CD4-positive, alpha-beta T cell (primary cell): ENCODE measurements at places on chromosomes 4 and X.

GRCh38 chrX:16981209-16981608 lies 34.8 kb downstream of the REPS2 start:
- DNase-seq = no peak

- DNase-seq = no peak
Observed at GRCh38 chr4:4761128-4761982, 98.1 kb upstream of the MSX1 start.

GRCh38 chr4:162494935-162495334 lies 331.1 kb upstream of the FSTL5 start:
- DNase-seq = no peak

- no peak for DNase-seq
Observed at GRCh38 chrX:20571611-20572010, 304.9 kb upstream of the RPS6KA3 start.

DNA sequence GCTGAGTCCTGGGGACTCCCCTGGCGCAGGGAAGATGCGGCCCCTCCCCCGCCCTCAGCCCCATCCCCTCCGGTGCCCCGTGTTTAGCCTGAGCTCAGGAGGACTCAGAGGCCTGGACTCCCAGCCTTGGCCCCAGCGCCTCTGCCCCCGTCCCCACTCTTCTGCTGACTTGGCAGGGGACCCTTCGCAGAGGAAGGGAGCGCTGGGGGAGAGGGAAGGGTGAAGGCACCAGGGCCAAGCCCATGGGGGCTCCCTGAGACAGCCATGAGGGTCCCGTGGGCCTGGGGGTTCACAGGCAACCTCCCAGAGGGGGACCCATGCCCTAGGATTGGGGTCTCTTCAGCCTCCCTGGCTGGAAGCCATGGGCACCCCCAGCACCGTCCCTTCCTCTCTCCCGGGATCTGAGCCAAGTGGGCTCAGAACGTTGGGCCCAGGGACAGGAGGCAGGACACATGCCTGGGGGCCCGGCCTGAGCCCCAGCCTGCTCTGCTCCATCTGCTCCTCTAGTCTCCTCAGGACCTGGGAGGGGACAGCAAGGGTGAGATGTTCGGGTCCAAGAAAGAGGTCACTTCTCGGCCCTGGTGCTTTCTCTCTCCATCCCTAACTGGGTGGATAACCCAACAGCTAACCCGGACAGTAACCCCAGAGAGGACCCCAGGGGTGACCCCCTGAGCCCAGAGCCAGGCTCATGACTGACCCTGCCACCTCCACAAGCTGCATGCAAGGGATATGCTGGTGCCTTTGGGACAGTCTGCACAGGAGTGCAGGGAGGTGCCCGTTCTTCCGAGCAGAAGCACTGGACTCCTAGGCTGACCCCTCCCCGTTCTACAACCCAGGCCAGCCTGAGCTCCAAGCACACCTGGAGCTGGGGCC lies 1.5 kb upstream of the CPLX1 start:
- no peak for DNase-seq

DNA sequence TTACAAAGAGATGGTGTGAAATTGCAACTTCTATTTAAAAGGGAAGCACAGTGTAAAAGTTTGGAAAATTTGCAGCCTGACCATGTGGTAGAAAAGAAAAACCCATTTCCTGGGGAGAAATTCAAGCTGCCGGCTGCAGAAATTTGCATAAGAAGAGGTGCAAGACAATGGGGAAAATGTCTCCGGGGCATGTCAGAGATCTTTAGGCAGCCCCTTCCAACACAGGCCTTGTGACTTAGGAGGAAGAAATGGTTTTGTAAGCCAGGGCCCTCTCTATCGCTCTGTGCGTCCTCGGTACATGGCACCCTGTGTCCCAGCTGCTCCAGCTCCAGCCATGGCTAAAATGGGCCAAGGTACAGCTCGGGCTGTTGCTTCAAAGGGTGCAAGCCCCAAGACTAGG lies 40.4 kb downstream of the CCDC158 start:
- DNase-seq = no peak

DNA sequence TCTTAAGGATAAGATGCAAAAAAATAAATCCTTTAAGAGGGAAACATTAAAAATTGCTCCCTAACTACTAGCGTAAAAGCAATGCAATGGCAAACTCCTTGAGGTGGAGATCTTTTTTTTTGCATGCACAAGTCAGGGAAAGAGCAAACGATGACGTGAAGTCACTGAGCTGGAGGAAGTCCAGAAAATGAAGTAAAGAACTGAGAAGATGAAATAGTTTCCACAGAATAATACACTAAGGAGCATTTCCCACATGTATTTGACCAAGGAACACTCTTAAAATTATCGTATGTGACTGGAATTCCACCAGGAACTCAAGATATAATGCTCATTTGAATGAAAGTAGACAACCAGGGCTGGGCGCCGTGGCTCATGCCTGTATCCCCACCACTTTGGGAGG lies 21.0 kb upstream of the DOCK11 start:
- DNase-seq = no peak

DNA sequence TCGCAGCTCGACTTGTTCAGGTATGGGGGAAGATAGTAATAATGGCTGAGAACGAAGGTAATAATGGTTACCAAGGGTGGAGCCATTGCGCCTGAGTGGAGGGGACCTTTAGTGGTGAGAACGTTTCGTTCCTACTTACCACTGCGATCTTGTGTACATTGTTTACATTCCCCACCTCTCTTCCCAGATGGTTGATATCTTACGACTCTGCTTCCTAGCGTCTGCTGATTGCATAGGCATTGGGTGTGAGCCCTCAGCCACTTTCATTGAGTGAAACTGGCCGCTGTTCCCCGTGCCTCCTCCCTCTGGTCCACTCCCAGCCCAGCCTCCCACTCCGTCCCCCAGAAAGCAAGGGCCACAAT lies 850 bp downstream of the IGBP1 start:
- DNase-seq = no peak

DNA sequence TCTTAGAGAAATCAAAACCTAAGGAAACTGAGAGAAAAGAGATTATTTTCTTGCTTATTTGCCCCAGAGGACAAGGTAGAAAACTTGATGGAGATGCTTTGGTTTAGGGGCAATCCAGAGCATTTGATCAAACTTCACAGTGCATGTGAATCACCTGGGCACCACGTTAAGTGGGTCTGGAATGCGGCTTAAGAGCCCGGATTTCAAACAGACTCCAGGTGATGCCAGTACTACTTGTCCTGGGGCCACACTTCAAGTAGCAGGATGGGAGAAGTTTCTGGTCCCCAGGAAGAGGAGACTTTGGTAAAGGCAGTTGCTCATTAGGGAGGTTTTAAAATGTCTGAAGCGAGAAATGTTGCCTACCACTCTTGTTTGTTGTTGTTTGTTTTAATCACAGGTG lies 51.8 kb downstream of the PHOX2B start:
- no peak for DNase-seq

DNA sequence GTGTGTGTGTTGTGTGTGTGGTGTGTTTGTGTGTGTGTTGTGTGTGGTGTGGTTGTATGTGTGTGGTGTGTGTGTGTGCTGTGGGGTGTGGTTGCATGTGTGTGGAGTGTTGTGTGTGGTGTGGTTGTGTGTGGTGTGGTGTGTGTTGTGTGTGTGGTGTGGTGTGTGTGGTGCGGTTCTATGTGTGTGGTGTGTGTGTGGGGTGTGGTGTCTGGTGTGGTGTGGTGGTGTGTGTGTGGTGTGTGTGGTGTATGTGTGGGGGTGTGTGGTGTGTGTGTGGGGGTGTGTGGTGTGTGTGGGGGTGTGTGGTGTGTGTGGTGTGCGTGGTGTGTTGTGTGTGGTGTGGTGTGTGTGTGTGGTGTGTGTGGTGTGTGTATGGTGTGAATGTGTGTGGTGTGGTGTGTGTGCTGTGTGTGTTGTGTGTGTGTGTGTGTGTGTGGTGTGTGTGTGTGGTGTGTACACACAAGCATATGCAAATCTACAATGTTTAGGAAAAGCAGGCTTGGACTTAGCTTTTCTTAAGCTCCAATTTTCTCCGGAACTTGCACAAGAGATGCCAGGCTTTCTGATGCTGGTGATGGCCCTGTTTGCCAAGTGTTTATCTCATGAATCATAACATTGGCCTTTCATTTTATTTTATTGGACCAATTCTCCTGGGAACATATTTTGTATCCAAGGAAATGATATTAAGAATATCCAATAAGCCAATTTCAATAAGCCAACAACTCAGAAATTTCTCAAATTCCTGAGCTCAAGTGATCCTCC lies 148.7 kb downstream of the SPATA18 start:
- DNase-seq = no peak

DNA sequence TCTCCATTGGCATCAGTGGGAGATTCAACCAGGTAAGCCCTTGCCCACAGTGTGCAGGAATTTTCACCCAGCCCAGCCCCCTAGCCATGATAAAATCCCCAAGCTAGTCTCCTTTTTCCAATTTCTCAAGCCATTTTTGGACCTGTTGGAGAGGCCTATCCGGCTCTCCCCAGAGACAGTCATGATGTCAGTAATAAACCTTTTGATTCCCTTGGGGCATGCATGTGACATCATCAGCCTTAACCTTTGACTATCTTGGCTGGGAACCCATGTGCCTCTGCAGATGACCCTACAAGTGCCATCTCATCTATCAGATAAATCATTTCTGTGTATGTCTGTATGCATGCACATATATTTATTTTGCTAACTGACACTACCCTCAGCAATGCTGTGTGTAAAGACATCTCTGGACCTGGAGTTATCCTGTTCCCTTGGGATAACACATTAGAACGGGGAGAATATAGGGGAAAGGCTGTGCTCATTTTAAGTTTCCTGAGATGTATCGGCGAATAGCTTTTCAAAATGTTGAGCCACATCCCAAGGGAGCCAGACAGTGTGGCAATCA lies 51.0 kb downstream of the CYTL1 start:
- DNase-seq = no peak

- DNase-seq = no peak
Observed at GRCh38 chr4:34422472-34423175, 1821.7 kb downstream of the ARAP2 start.

GRCh38 chrX:69268611-69269010 lies 103.4 kb upstream of the PJA1 start:
- DNase-seq = no peak

DNA sequence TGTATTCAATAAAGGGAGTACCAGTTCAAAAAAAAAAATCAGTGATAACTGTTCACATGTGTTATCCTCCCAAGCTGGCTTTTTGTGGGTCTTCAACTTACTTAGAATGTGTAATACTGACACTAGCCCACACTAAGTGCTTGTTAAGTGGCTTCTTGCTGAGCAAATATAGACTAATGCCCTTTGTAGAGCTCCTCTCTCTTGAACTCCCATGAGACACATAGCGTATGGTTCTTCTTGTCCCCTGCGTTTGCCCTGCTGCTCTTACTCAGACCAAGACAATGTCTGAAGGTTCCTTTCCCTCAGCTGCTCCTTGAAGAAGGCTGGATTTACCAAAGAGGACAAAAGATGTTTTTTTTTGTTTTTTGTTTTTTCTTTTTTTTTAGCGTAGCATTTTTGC lies 110.9 kb downstream of the FRAS1 start:
- DNase-seq = no peak

- DNase-seq = peak; percentile 20
Observed at GRCh38 chr4:27084685-27085361, 224.2 kb downstream of the STIM2 start.

DNA sequence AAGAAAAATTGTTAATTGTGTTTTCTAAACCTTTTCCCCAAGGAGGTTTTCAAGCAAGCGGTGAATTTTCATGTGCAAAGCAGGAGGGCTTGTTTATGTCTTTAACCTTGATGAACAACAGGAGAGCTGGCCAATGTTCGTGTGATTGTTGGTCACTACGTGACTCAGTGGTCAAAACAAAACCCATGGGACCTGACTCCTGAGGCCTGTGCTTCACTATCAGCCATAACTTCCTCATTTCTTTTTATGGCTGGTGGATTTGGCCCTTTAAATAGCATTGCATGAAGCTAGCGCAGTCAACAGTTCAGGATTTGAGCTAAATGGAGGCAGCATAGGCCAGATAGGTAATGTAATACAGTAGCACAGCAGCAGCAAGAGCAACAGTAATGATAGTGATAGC lies 80.5 kb downstream of the MID1IP1 start:
- DNase-seq = no peak

DNA sequence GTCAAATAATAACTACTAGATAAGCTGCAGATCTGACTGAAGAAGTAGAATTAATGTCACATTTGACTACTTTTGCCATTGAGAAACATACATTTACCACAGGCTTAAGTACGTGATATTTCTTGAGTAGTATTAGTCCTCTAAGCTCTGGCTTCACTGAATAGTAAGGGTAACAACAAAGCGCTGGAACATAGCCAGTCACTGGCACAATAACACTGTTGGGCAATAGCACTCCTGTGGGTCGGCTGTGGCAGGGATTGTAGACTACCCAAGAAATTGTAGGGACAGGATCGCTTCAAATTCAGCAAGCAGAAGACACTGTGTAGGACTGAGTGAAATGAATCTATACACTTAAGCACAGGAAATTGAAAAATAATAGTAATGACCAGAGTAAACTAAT lies 27.1 kb upstream of the IL15 start:
- no peak for DNase-seq

DNA sequence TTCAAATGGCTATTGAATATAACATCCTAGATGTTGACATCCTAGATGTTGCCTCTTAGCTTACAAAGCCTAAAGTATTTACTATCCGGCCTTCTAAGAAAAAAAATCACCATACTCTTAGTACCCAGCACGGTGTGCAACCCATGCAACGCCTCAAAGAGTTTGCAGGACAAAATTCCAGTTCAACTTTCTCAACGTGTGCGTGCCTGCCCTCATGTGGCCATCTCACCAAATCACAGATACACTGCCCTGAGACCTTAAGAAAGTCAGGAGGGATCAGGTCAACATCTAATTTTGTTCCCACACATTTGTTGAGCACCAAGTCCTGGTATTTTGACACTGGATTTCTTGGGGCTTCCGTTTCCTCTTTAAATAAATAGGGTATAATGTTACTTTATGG lies 68.3 kb downstream of the CRMP1 start:
- DNase-seq = no peak

DNA sequence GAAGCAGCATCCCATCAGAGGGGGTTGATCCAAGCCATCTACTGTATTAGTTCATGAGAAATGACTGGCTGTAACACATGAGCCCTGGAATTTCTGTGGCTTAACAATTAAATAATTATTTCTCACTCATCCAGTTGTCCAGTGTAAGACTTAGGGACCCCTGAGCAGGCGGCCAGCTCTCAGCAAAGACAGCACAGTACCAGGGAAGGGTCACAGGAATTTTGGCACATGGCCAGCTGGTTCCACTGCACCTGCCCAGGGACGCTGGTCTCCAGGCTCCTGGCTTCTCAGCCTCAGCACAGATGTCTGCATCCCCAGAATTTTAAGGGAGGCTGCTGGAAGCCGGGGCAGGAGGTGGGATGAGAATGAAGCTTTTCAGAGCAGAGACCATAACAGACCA lies 93.7 kb upstream of the DHRSX start:
- no peak for DNase-seq
